Activated naive CD4-positive, alpha-beta T cell treated with anti-CD3 and anti-CD28 coated beads, Interleukin-2, amount 10 ng/mL, durations not matched to agents 7 days and 5 days (primary cell): ENCODE measurements at places on chromosomes 12 and 14.

DNA sequence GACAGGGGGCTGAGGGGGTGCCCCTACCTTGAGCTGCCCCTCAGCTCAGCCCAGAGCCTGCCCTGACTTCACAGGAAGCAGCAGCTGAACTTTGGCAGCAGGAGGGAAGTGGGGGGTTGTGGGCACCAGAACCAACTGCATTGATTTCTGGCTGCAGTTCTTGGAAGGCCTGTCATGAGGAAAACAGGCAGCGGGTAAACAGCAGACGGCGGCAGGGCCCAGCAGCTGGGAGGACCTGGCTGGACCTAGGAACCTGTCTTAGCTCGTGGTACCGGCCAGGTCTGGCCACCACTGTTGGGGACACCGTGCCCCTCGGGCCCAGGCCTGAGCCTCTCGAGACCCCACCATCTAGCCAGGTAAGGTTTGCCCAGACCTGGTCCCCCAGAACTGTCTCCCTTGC lies 154.2 kb upstream of the MYL2 start:
- peak; percentile 49 for DNase-seq

DNA sequence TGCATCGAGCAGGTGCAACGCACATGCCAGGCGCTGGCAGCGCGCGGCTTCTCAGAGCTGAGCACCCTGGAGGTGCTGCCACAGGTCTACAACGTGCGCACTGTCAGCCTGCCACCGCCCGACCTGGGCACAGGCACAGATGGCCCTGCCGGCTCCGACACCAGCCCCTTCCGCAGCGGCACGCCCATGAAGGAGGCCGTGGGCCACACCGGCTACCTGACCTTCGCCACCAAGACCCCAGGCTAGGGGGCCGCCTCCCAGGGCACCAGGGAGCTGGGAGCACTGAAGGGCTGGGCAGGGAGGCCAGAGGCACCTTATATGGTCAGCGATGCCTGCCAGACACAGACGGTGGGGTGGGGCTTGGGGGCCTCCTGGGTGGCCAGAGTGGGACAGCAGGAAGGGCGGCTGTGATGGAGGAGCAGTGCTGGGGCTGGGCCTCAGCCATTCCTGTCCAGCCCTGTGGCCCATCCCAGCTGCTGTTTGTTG lies 5.6 kb downstream of the TRMT61A start:
- DNase-seq, result no peak

GRCh38 chr14:99128185-99128584 lies 143.8 kb downstream of the BCL11B start:
- no peak for DNase-seq

GRCh38 chr12:92989715-92990484 lies 60.8 kb upstream of the EEA1 start:
- no peak for DNase-seq

DNA sequence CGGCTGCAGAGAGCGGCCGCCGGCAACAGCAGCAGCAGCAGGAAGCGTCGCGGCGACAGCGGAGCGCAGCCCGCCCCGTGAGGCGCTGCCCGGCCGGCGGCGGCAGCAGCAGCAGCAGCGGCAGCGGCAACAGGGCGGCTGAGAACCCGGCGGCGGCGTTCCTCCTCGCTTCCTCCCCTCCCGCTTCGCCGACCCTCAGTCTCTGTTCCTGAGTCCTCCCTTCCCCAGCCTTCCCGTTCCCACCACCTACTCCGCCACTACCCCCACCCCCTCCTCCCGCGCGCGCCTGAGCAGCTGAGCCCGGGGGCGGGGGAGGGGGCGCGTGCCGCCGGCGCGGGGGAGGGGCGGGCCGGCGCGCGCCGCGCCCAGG lies 310 bp downstream of the BICDL1 start:
- DNase-seq, result no peak

DNA sequence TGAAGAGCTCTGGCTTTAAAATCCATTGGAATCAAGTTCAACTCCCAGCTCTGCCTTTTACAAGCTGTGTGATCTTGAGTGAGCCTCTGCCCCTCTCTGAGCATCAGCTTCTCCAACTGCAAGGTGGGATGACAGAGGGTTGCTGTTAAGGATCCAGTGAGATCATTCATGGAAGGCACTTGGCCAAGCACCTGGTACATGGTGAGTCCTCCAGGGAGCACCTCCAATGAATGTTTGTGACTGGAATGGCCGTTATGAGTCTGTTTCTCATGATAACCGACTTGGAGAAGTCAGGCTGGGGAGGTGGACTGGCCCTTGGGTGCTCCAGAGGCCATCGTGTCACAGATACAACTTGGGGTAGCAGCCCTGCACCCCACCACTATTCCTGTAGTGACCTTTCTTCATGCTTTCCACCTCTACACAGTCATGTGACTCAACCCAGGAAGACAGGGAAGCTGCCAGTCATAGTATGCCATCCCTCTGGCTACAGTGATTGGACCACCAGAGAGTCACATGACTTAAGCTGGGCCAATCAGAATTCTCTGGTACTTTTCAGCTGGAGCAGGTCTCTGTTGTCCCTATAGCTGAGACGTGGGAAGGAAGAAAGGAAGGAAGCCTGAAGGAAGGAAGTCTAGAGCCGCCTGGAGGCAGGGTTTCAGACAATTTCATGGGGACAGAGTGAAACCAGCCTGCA lies 146.5 kb upstream of the MYL2 start:
- no peak for DNase-seq

DNA sequence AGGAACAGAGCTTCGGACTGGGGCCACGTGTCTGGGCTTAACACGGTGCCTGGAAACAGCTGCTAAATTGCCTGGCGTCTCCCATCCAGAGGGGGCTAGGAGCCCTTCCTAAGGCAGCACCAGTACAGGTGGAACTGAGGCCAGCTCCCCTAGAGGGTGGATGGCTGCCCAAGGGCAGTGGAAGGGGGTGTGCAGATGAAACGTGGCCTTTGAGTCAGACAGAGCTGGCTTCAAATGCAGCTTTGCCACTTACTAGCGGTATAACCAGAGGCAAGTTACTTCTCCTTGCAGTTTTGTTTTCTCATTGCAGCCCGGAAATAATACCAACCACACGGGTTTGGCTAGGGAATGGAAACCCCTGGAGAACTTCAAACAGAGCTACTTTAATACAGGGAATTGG lies 59.3 kb upstream of the SLC24A4 start:
- DNase-seq, result no peak

DNA sequence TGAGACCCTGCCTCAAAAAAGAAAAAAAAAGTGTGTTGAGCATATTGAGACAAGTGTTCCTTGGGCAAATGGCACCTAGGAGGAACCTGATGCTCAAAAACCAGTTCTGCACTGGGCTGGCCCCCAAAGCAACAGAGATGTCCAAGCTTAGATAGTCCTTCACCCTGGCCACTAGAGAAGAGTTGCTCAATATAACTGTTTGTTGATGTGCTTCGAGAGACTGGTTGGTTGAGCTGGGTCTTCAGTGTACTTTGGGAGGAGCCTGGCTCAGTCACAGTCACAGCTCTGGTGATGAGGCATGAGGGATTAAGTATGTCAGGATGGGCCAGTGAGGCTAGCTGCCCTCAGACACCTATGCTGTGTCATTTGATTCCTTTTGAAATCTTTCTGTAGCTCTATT lies 38.0 kb downstream of the SLC2A14 start:
- no peak for DNase-seq

DNA sequence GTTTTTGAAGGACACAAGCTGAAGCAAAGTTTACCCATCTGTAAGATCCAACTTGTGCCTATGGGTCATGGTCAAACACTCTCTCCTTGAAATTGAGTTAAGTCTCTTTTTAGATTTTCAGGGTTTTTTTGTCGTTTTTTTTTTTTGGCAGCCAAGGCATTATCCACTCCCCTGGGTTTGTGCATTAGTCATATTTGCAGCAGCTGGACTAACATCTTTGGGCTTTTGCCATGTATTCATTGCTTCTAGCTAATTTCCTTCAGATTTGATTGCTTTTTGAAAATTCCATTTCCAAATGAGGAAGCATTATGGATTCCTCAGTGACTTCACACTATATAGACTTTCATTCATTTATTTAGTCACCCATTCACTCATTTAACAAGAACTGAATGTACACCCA lies 80.3 kb upstream of the SRRM4 start:
- no peak for DNase-seq

- no peak for DNase-seq
These were observed 240.3 kb downstream of the SLC15A4 start for GRCh38 chr12:128583453-128583852.

DNA sequence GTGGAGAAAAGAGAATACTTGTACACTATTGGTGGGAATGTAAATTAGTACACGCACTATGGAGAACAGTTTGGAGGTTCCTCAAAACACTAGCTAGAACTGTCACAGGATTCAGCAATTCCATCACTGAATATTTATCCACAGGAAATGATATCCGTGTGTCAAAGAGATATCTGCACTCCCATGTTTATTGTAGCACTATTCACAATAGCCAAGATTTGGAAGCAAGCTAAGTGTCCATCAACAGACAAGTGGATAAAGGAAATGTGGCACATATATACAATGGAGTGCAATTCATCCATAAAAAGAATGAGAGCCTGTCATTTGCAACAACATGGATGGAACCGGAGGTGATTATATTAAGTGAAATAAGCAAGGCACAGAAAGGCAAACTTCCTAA lies 428.5 kb downstream of the CCDC91 start:
- DNase-seq, result no peak

GRCh38 chr14:53249059-53249458 lies 95.9 kb upstream of the DDHD1 start:
- no peak for DNase-seq

DNA sequence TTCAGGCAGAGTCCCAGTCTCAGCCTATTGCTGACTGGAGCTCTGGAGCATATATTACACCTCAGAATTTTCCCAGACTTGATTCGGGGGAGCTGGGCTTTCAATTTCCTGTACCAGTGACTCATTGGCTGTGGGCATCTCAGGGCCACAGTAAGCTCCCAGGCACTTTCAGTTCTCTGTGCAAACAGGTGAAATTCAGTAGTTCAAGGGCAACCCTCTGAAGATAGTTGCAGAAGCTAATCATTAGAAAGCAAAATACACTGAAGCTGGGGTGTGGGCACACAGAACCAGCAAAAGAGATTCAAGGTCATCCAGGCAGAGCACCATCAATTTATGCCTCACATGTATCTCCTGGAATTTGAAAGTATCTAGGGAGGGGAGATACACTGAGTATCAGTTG lies 8.1 kb upstream of the NIN start:
- no peak for DNase-seq

GRCh38 chr14:97282210-97283004 lies 485.2 kb downstream of the VRK1 start:
- DNase-seq, result no peak

DNA sequence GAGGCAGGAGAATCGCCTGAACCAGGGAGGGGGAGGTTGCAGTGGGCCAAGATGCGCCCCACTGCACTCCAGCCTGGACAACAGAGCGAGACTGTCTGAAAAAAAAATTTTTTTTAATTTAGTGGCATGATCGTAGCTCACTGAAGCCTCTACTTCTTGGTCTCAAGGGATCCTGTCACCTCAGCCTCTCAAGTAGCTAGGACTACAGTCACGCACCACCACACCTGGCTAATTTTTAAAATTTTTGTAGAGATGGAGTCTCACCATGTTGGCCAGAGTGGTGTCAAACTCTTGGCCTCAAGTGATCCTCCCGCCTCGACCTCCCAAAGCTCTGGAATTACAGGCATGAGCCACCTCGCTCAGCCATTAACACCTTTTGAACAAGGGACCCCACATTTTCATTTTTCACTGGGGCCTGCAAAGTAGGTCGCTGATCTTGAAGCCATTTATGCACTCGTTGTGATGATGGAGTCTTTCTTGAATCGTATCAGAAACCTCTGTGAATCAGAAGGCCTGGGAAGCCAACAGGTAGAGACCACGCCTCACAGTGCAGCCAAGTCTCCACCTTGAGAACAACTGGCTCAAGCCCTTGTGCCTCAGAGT lies 5.9 kb downstream of the HCAR1 start:
- DNase-seq, result no peak

DNA sequence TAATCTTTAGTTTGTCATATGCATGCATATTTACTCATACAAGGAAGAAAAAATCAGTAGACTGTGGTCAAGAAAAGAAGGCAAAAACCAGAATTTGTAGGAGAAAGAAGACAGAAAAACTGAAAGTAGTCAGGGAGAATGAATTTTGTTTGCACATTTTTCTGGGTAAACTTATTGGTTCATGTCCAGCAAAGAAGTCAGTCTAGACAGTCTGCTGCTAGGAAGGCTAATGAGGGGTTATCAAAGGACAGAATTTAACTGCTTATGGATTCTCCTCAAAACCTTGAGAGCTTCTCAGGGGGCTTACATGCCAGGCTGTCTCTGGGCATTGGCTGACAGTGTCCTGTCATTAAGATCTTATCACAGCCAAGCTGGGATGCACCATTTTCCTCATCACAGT lies 293.9 kb downstream of the RPAP3 start:
- no peak for DNase-seq

DNA sequence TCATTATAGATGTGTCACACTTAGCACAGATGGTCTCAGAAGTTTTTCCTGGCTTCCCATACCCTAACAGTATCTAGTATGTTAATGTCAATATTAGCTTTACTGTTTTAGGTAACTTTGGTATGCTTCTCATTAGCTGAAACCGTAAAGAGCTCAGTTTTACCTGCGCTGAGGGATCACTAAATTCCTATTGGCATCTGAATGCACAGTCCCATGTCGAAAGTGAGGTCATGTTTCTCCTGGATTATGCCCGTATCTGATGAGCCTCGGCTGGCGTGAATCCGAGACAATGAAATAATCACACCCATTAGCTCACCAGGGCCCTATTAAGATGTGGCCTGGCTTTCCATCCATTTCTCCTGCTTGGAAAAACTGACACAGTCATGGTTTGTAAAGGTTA lies 418.2 kb downstream of the ZFP36L1 start:
- no peak for DNase-seq

- DNase-seq, result no peak
These were observed 77.2 kb downstream of the NKX2-1 start for GRCh38 chr14:36442824-36443241.

DNA sequence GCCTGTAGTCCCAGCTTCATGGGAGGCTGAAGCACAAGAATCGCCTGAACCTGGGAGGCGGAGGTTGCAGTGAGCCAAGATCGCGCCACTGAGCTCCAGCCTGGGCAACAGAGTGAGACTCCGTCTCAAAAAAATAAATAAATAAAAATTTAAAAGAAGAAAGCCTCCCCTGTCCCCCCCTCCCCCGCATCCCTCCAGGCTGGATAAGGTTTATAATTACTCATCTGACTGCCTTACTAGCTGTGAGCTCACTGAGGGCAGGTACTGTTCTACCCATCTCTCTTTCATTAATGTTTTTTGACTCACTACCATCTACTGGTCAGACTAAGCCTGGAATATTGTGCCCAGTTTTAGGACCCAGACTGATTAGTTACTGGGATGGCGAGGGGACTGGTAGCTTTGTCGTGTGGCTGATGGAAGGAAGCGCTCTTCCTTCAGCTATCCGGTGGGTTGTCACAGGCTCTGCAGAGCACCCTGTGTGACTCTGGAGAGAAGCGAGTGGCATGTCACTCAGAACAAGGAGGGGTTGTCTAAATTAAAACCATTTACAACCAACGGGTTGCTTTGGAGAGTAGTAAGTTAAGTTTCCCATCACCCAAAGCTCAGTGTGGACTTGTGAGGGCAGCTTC lies 16.9 kb downstream of the EVL start:
- DNase-seq, result no peak

- no peak for DNase-seq
These were observed 121.8 kb downstream of the NRXN3 start for GRCh38 chr14:78292003-78292402.

GRCh38 chr12:15532364-15532977 lies 210.2 kb downstream of the PTPRO start:
- peak; percentile 65 for DNase-seq
